Mucosa of gallbladder (tissue), 1 donor: ENCODE measurements at places on chromosomes 5 and 9. TPM values are rescaled to one million over a fixed set of nuclear protein-coding genes. Genes with fewer than 3 reads are reported as not detected.
A peak's percentile ranks its signal among the peaks of the same experiment; 100 is the strongest.

The PSAT1 gene
- total RNA-seq: 2.4 TPM

The PCDHB3 gene
- total RNA-seq: 1.4 TPM

The CCDC152 gene
- 2.3 TPM for total RNA-seq

The EIF4E1B gene
- total RNA-seq: not detected

The SLC25A48 gene
- 0.43 TPM for total RNA-seq

The SLCO4C1 gene
- total RNA-seq: 8.1 TPM

The RARS1 gene
- total RNA-seq: 63.4 TPM

The CD14 gene
- 104 TPM for total RNA-seq

The SPRY4 gene
- 17.4 TPM for total RNA-seq

The C5orf46 gene
- total RNA-seq: not detected

The ZNF608 gene
- total RNA-seq: 37.1 TPM

The LCN1 gene
- total RNA-seq: not detected

The LCN2 gene
- total RNA-seq: 85.5 TPM

The ACER2 gene
- total RNA-seq: 3.4 TPM

The SLC27A6 gene
- 0.60 TPM for total RNA-seq

The NUTM2F gene
- not detected for total RNA-seq

DNA sequence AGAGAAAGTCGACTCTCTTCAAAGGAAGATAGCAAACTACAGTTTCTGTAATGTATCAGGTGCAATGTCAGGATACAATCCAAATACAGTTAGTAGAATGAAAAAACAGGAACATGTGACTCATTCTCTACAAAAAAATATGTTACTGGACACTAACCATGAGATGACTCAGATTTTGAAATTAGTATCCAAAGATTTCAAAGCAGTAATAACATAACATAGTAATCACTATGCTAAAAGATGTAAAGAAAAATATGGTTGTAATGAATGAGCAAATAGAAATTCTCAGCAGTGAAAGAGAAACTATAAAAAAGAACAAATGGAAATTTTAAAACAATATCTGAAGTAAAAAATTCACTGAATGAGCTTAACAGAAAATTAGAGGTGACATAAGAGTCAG is 42.3 kb downstream of the SHOC1 start:
- DNase-seq: no peak

DNA sequence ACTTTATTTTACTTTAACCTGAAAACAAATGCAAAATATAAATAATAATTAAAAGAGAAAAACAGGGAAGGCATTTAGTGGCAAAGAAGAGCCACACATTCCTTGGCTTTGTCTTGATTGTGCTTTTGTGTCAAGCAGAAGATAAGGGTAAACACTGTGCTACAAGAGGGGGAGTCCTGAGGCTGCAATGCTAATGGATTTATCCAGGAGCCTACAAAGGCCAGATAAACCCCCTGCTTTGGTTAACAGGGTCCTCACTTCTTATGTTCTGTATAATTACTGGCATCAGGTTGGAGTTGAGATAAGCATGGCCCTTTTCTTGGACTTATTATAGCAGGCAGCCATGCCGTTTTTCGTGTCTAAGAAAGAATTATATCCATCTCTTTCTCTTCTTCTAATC is 302.8 kb downstream of the EFNA5 start:
- DNase-seq: no peak

- no peak for DNase-seq
Measured at GRCh38 chr5:14322437-14323187, 179.5 kb downstream of the TRIO start.

DNA sequence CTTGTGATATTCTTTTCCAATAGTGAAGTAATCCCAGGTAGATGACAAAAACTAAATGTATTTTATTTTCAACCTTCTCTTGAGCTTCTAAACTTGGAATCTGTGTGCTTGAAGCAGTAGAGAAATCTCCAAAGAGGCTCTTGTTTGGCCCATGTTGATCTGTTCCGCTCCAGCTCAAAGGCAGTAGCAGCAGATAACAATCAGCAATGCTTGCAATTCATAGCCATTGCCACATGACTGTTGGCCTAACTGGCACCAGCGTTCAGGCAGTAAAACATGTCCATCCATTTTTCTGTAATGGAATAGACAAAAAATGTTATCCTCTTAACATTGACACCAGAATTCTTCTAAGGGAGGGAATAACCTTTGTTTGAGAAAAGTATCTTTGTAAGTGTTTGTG is 270.7 kb upstream of the MSX2 start:
- no peak for DNase-seq

GRCh38 chr5:136240894-136241293 is 47.9 kb upstream of the SMIM32 start:
- no peak for DNase-seq

DNA sequence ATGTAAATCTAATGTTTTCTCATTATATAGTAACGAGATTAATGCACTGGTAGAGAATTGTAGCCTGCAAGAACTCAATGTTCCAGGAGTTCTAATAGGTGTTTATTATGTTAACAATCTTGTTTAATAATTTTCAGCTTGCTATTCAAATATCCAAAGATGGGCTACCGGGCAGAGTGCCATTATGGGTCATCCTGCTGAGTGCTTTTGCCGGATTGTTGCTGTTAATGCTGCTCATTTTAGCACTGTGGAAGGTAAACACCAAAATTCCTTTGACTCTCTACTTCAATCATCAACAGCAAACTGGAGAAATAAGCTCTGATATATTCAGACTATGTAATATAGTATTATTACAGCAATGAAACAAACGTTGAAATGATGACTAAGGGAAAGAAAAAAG is 41.9 kb upstream of the ITGA2 start:
- DNase-seq: no peak

DNA sequence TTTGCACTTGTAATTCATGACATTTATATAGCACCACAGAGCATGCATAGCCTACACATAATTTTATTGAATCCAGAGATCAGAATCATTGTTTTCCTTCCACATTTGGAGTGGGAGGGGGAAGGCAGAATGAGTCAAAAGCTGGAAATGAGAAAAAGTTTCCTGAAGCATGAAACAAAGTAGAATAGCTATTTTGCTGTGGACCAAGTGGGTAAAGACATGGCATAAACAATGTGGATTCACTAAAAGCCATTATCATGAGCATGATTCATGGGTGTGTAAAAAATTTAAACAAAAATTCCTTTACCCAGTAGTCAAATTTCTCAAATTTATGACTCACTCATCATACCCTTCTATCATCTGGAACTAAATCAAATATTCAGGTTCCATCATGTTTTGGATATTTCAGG is 97.9 kb downstream of the YIPF5 start:
- DNase-seq: no peak

DNA sequence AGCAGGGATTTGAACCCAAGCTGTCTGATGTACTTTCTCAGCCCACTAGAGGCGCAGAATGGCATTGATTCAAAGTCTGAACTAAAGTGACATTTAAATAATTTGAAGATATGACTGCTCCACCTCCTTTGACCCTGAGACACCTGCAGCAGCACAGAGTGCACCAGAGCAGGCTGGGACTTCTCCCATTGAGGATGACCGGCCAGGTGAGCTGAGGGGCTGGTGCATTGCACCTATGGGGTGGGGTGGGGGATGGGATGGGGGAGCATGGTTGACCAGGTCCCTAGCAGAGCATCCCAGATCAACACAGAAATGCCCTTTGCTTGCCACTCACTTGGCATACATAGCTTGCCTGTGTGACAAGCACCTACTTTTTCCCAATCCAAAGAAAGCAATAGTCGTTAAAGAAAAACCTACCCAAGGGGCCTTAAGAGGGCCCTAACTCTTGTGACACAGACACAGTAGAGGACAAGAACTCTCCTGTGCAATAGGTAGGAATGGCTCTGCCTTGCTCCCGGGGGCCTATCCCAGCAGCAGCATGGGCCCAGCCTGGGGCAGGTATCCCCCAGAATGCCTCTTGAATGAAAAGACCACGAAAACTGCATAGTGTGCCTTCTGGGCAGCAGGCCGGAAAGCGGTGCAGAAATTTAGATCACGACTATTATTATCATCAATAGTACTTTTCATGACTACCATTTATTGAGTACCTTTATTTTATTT is 6.5 kb downstream of the SH3PXD2B start:
- DNase-seq: no peak

- DNase-seq: no peak
Measured at GRCh38 chr9:79616013-79616412, 44.2 kb downstream of the TLE4 start.

- DNase-seq: no peak
Measured at GRCh38 chr5:120447706-120448239, 16.3 kb upstream of the PRR16 start.

DNA sequence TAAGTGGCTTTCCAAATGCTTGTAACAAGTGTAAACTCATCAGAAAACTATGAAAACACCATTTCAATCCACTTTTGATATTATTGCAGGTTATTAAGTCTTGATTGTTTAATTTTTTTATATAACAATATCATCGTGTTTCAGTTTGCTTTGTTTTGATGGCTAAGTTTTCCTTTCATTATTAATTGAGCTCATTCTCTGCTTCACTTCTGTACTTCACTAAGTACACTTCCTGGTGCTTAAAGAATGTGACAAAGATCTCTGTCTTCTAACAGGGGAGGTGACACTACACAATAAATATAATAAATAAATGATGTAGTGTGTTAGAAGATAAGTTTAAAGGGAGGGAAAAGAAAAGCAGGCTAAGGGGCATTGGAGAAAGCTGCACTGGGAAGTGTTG is 13.0 kb upstream of the RAD23B start:
- no peak for DNase-seq

DNA sequence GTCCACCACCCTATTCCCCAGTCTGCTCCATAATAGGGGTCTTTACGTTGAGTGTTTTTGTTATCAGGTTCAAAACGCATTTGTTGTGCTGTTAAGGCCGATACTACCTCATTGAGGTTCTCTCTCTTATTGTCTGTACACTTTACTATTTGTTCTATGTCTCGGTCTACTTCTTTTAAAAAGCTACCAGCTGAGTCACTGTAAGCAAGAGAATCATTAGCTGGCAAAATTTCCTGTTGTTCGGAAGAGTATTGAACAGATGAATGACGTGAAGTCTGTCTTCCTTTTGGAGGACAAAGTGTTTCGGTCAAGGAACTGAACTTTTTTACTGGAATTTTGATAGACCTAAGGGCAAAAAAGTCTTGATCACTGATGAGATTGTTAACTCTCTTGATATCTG is 10.3 kb downstream of the LYSMD3 start:
- no peak for DNase-seq

DNA sequence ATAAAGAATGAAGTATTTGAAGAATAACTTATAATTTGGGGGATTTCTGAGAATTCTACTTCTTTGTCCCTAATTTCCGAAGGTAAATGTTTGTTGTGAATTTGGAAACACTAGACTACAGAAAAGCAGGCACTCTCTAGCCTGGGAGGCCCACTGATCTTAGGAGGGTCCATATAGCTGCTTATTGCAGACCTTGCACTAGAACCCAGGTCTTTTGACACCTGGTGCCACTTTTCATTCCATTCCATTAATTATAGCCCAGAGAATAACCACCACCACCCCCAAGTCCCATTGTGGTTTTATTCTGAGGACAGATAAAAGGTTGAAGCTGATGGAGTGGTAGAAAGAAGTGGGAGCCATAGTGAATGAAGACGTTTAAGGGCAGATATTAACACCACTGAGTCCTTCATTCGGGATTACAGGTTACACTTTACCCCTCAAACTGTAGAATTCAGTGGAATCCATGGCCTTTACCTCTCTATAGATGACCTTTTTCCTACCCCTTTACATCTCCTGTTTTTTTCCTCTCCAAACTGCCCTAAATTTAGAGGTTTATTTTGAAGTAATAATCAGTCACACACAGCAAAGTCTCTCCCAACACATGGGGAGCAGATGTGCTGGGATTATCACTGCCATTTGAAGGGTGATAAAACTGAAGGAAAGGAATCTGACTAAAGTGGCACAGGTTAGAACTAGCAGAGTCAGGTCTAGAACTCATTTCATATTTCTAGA is 12.0 kb upstream of the PSMD5 start:
- DNase-seq: no peak

- DNase-seq: peak; percentile 57
Measured at GRCh38 chr5:50727149-50727496, 60.7 kb downstream of the PARP8 start.

GRCh38 chr9:120383611-120383998 is 196.4 kb downstream of the CDK5RAP2 start:
- no peak for DNase-seq

DNA sequence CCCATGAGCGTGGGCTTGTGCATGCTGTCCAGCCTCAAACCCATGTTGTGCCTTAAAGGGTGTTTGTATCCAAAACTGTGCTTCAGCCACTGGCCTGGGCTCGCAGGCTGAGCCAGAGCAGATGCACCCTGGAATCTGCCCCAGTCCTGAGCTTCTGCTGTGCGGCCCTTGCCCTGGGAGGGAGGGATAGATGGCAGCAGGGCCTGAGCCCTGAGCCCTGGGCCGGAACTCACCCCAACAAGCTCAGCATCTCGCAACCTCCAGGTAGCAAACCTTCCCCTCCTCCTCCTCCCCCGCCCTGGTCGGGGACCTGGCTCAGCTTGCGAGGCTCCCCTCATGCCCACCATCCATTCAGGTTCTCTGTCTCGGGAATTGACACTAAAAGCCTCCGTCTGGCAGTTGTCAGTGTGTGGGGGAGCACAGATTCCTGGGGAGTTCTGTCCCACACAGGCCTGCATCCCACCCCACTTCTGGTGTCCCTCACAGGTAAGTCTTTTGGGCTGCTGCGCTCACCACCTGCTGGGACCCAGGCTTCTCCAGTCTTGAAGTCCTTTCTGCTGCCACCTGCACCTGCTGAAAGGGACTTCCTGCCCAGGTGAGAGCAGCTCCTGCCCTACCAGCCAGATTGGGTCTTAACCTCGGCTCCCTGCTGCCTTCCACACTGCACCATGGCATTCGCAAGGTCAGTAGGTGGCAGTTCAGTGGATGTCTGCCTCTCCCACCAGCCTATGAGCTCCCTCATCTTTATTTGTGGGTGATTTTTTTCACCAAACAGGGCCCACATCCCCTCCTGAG is 55.2 kb upstream of the OLFM1 start:
- no peak for DNase-seq

DNA sequence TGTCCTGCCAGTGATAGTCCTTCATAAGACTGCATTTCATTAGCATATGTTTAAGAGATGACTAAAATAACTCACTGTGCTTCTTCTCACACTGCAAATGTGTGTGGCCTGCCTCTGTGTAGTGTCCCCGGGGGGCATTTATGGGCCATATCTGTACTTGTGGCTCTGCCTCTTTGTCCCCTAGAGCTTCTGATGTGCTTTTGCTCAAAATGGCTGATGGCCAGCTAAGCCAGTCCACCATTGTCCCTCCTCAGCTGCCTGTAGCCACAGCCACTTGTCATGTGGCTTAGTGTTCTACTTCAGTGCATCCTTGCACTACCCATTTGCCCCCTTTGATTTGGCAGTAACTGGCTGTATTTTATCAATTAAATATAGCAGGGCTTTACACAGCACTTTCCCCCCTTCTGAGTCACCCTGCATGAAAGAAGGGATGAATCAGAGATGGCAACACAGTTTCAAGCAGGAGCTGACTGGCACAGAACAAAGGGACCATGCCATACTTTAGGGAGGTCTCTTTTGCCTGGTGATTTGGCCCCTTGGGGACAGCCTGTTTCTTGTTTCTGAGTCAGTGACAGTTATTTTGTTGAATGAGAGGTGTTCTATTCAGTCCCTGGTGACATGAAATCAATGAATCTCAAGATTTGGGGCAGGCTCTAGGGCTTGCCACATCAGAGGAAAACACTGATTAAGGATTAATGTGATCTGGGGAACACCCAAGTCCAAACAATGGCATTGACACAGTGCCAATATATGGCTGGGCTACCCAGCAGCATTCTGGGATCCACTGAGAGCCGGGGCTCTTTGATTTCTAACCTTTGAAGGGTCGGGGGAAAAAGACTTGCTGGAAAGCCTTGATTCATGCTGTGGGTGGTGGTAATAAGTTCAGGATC is 245.5 kb downstream of the SMARCA2 start:
- DNase-seq: peak; percentile 54
